Activated T-helper 1 cell treated with anti-CD3 and anti-CD28 coated beads, Interleukin-12 subunit alpha, Interleukin-12 subunit beta, Interleukin-2, Interleukin-4 antibody, amounts not matched to agents 30 ng/mL and 10 ng/mL and 1 ng/mL, durations not matched to agents 14 hours and 24 hours and 36 hours (primary cell): ENCODE measurements at places on chromosomes 12 and 14. TPM values are rescaled to one million over a fixed set of nuclear protein-coding genes. Genes with fewer than 3 reads are reported as not detected.

Gene ZDHHC22
- total RNA-seq, result not detected in 2 replicates

Gene ENDOU
- total RNA-seq, result not detected in 2 replicates

Gene RPGRIP1
- not detected in 2 replicates for total RNA-seq

- no peak overlapping the region for H3K27ac ChIP-seq
- H3K27me3 ChIP-seq, result no peaks in the 10 kb centered on the region
- no peak for DNase-seq
- peaks cover 3% of the 10 kb centered on the region for H3K36me3 ChIP-seq
These were observed 7.8 kb downstream of the AKT1 start for GRCh38 chr14:104787736-104788135.

DNA sequence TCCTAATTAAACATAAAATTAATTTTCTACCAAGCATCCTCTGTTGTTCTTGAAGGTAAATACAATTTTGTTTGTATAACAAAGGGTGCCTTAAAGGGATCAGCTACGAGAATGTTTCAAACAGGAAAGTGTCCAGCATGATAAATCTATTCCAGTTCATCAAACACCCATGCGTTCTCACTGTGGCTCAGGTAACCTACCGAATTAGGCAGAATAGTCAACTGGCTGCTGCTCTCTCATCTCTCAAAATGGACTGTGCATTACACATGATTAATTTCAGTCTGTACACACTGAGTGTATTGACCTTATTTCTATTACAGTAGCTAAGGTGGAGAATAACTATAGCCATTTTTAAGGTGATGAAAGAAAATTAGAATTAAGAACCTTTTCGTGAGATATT lies 127.5 kb upstream of the RMST start:
- no peak overlapping the region for H3K27ac ChIP-seq
- peaks cover 14% of the 10 kb centered on the region for H3K27me3 ChIP-seq
- H3K4me1 ChIP-seq, result peaks cover 10% of the 10 kb centered on the region
- no peak overlapping the region for H3K4me3 ChIP-seq
- DNase-seq, result no peak
